ENCODE measurements at places on chromosomes 7 and 10.

GRCh38 chr10:125085258-125086054, 74.9 kb downstream of the CTBP2 start:
- DNase-seq, result no peak

GRCh38 chr7:152133804-152134203, 108.3 kb downstream of the GALNT11 start:
- no peak for DNase-seq

GRCh38 chr10:78217336-78217735, 183.7 kb downstream of the RPS24 start:
- no peak for DNase-seq

GRCh38 chr10:22986771-22987542, 59.1 kb downstream of the ARMC3 start:
- DNase-seq, result no peak

DNA sequence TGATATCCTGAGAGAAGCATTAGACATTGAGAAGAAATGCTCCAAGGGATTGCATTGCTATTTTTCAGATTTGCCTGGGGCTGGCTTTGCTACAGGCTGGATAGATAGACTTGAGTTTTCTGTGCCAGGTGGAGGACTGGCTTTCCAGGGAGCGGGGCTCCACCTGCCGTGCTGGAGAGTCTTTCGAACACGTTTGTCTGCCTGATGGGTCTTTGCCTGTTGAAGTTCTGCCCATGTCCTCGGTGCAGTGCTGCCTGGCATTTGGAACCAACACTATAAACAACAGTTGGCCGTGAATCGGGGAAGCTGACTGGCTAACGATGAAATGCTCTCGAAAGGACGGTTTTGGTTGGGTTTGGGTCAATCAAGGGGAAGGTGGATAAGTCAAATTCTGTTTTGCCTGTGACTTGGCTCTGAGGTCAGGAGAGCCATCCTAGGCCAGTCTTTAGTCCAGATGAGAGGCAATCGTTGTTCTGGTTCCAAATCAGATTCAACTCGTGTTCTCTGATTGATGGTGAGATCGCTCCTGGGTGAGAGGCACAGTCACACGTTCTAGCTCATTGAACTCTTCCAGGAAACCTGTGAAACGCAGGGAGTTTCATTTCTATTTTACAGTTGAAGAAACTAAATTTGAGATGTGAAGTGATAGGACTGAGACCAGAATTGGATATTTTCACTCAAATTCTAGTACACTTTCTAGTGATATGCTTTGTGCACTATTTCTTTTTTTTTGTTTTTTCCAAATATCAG, 599.0 kb downstream of the TYW1 start:
- DNase-seq, result no peak

DNA sequence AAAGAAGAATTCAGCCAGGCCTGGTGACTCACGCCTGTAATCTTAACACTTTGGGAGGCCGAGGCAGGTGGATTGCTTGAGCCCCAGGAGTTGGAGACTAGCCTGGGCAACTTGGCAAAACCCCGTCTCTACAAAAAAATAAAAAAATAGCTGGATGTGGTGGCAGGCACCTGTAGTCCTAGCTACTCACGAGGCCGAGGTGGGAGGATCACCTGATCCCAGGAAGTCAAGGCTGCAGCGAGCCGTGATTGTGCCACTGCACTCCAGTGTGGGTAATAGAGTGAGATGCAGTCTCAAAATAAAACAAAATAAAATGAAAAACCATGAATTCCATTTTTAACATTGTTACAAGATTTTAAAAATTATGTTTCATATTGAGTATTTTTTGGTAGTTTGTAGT, 988.9 kb upstream of the ZNF722 start:
- no peak for DNase-seq
